ENCODE measurements at places on chromosomes 6 and 20. TPM values are rescaled to one million over a fixed set of nuclear protein-coding genes. Genes with fewer than 3 reads are reported as not detected.

- DNase-seq = no peak
These were observed at the start of gene TRIM15 for GRCh38 chr6:30163090-30163917. TSS of gene TRIM15 (plus strand) at chr6:30163546. CDS start at chr6:30163685, 139 bp downstream.

GRCh38 chr20:58839474-58839874, 11.2 kb downstream of the GNAS-AS1 start:
- peak; percentile 23 for DNase-seq

DNA sequence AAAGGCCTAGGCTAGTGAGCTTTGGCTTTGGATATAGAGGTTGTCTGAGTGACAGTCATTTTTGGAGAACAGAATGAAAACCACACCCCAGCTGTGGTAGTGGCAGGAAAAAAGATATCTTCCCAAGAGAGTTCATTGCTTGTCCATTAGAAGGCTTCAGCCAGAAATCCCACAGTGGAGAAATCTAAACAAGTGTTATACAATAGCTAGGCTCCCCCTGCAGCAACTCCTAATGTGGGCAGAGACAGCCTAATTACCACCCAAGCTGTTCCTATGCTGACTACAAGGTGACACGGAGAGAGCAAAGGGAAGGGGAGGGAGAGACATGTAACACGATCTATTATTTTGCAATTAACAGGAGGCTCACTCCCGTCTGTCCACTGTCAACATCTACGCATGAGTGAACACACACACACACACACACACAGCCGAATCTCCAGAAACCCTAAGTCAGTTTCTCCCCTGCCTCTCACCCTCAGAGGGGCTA, 147.5 kb upstream of the TCF21 start:
- peak; percentile 45 for DNase-seq

GRCh38 chr6:38262609-38263008, 377.1 kb downstream of the BTBD9 start:
- peak; percentile 52 for DNase-seq

DNA sequence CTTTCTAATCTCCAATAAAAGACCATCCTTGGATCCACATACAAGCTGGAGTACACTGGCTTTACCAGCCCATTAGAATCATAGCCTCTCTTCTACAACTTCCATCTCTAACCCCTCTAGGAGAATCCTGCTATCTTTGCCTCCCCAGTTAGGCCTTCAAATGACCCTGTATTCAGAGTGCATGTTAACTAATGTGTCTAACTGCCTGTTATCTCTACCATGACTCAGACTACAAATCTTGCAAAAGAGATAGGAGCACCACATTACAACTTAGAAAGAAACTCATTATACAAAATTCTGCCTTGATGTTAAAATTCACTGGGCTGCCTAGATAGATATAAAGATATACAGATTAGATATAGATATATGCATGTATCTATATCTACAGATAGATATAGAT, 28.2 kb downstream of the GPR63 start:
- DNase-seq = peak; percentile 21

- no peak for DNase-seq
These were observed 4.1 kb downstream of the TCF21 start for GRCh38 chr6:133892813-133893691.

- DNase-seq = no peak
These were observed 21.7 kb upstream of the PRELID3B start for GRCh38 chr20:59064214-59064722.

DNA sequence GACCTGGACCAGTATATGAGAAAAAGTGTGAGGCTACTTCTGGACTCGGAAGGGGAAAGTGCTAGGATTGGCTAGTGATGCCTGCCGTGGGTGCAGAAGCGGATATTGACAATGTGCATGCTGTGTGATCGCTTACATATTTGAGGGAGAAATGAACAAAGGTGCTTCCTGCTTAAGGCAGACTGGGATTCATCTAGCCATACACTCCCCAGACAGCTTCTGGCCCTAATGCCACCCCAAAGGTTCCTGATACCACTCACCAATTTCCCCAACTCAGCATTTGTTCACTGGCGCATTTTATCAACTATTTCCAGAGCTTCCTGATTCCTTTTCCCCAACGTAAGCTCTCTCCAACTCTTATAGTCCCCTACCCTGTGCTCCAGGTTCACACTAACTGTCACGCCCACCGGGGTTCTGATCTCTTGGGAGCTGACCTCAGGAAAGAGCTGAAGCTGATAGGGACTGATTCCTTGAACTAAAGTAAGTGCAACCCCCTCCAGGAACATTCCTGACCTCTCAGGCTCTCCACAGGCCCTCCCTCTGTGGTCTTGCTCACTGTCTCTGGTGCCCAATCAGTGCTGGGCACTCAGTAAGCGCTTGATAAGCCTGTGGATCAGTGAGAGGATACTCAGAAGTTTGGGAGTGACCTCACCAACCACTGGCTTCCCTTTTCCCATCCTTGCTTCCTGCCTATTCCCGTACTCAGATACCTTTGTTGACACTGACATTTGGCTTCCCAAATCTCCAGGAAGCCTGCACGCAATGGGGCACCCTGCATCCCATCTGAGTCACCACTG, 73.3 kb downstream of the MRPL14 start:
- peak; percentile 91 for DNase-seq

DNA sequence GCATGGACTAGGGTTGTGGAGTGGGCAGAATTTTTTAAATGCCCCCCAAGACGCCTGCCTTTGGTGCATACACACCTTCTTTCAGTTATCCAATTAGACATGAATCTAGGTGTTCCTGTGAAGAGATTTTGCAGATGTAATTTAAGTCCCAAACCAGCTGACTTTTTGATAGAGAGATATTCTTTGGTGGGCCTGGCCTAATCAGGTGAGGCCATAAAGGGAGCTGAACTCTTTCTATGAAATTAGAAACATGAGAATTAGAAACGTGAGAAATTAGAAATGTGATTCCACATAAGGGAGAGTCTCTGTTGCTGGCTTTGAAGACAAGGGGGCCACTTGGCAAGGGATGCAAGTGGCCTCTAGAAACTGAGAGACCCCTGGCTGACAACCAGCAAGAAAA, 36.4 kb upstream of the TTPAL start:
- DNase-seq = no peak

SYNCRIP gene
- total RNA-seq = 90.5 TPM

CRIP3 gene
- total RNA-seq = not detected

ANKRD6 gene
- total RNA-seq = 18.1 TPM

HLA-DMA gene
- 1.6 TPM for total RNA-seq

SOX18 gene
- total RNA-seq = not detected

CFAP206 gene
- 0.27 TPM for total RNA-seq
